ENCODE measurements at places on chromosomes 4 and X. TPM values are rescaled to one million over a fixed set of nuclear protein-coding genes. Genes with fewer than 3 reads are reported as not detected.

DNA sequence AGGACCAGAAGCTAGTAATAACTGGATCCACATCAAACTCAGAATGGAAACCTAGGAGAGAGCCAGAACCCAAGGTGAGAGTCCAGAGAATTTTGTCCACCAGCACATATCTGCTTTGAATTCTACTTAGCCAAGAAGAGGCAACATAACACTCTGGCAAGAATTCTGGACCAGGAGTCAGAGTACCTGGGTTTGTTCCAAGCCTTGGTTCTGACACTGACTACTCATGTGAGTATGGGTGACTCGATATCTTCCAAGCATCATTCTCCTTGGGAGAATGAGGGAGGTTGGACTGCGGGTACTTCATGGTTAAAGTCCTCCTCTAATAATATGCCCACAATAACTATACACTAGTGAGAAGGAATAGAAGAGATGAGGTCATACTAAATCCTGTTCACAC is 144.0 kb upstream of the JADE1 start:
- DNase-seq = no peak
- no peaks in the 10 kb centered on the region for H3K36me3 ChIP-seq
- no peak overlapping the region for H3K27ac ChIP-seq
- H3K27me3 ChIP-seq = no peaks in the 10 kb centered on the region
- H3K4me1 ChIP-seq = peaks cover 10% of the 10 kb centered on the region
- H3K4me3 ChIP-seq = no peak overlapping the region

The TMPRSS11F gene
- not detected for total RNA-seq

DNA sequence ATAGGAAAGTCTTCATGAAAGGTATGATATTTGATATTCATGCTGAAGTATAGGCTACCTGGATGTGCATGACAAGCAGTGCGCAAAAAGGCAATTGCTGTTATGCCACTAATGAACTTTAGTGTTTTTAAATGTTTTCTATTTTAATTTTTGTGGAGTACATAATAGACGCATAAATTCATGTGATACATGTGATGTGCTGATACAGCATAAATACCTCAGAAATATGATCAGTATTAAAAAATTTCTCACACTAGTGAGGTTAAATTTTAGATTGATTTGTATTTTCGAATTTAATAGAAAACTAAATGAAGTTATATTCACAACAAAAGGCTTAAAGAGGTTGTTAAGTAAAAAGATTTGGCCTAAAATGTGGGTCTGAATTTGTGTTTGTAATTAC is 2.2 kb downstream of the UGT2A1 start:
- no peaks in the 10 kb centered on the region for H3K36me3 ChIP-seq
- DNase-seq = no peak
- H3K4me3 ChIP-seq = no peak overlapping the region
- H3K27ac ChIP-seq = no peak overlapping the region
- no peaks in the 10 kb centered on the region for H3K27me3 ChIP-seq

DNA sequence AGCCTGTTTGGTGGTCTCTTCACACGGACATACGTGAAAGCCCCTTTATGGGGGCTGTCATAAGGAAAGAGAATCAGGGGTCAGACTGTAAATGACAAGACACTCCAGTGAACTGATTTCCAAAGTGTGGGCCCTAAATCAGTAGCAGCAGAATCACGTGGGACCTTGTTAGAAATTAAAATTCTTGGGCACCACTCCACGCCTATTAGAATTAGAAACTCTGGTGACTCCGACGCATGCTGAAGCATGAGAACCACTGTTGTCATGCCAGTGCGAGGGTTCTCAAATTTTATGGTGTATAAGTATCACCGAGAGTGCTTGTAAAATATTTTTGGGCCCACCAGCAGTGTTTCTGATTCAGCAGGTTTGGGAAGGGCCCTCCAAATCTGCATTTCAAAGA is 672.8 kb downstream of the DMD start:
- no peaks in the 10 kb centered on the region for H3K36me3 ChIP-seq
- DNase-seq = no peak
- H3K27ac ChIP-seq = no peak overlapping the region
- H3K4me1 ChIP-seq = no peaks in the 10 kb centered on the region

GRCh38 chr4:36053930-36054329 is 190.4 kb downstream of the ARAP2 start:
- H3K27ac ChIP-seq = no peak overlapping the region
- H3K4me1 ChIP-seq = no peaks in the 10 kb centered on the region
- H3K4me3 ChIP-seq = no peak overlapping the region

The ETNPPL gene
- not detected for total RNA-seq

DNA sequence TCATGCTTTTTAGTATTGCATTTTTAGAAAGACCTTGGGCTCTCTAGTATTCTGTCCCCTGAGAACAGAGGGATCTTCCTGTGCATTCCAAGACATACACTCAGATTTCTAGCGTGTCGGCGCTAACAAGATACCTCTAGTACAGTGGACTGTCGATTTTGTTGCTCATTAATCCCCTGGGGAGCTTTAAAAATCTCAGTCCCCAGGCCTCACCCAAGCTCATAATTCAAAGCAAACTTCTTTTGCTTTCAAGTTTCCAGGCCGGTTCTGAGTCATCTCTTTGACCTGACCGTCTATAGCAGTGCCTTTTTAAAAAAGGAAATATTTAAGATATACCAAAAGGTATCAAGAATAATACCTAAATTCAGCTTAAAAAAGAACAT is 137.0 kb downstream of the AMMECR1 start:
- no peaks in the 10 kb centered on the region for H3K36me3 ChIP-seq
- no peak for DNase-seq
- no peak overlapping the region for H3K27ac ChIP-seq
- no peak overlapping the region for H3K4me3 ChIP-seq
- H3K27me3 ChIP-seq = peaks cover 2% of the 10 kb centered on the region

DNA sequence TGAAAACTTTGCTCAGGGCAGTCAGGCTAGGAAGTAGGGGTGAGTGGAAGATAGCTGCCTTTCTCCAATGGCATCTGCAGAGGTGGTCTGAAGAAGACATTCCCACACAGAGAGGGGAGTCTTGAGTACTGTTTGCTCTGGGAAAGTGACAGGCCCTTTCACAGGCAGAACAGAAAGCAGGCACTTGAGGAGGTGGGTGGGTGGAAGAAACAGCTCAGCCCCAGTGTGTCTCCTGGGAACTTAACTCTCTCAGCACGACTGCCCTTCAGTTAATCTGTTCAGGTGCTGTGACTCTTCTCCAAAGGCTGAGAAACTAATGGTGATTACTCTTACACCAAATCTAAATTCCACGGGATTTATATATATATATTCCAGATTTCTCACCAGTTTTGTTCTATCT is 28.3 kb downstream of the ENOPH1 start:
- DNase-seq = no peak
- H3K27ac ChIP-seq = no peak overlapping the region
- H3K4me1 ChIP-seq = no peaks in the 10 kb centered on the region
- H3K4me3 ChIP-seq = no peak overlapping the region
- H3K36me3 ChIP-seq = peaks cover 14% of the 10 kb centered on the region

GRCh38 chr4:177480795-177481194 is 38.6 kb upstream of the AGA start:
- no peak for DNase-seq
- no peaks in the 10 kb centered on the region for H3K27me3 ChIP-seq
- H3K4me1 ChIP-seq = no peaks in the 10 kb centered on the region
- no peak overlapping the region for H3K27ac ChIP-seq
- no peaks in the 10 kb centered on the region for H3K36me3 ChIP-seq

The FAM53A gene
- total RNA-seq = 2.9 TPM
